ENCODE measurements at places on chromosomes 2 and 18.

DNA sequence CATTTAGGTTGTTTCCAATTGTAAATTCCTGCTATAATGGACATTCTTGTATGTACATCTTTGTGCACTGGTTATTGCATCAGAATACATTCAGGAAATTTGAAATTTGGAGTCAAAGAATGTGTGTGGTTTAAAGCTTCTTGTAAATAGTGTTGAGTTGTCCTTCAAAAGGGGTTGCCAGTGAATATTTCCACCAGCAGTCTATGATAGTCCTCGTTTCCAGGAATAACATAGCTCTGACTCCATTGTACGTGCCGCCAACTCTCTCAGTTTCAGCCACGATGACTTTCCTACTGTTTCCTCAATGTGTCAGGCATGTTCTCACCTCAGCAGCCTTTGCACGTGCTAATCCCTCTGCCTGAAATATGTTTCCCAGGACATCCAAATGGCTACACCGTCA lies 10.9 kb upstream of the HS6ST1 start:
- no peak for DNase-seq

DNA sequence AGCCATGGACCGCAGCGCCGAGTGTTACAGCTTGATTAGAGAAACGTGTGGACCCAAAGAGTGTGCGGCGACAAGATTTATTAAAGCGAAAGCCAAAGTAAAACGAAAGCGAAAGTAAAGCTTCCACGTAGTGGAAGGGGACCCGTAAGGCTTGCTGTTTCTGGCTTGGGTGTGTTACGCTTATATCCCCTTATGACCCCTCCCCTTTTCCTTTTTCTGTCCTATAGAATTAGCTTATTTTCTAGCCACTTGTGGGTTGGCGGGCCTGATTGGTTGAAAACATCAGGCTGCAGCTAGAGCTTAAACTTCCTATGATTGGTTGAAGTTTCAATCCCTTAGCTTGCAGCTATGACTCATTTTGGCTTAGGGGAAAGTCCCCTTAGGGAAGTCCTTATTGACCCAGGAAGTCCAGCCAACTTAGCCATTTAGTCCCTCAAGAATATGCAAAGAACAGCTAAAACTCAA lies 969.7 kb downstream of the DCDC2C start:
- DNase-seq = no peak

DNA sequence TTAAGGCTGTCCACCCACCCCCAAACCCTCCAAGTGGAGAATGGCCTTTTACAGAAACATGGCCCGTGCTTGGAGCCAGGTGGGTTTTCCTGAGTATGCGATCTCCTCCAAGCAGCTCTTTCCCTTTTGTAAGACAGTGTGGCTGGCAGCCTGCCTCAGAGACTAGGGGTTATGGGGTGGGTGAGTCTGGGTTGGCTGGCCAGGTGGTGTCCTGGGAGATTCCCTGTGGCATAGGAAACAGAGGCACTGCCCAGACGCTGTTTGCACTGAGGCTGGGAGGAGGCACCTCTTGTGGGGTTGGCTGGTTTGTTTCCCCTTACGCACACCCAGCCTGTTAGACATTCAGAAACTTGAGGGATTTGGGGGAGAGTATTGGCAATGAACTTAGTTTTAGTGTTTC lies 82.3 kb upstream of the MCFD2 start:
- DNase-seq = no peak

- no peak for DNase-seq
Measured at GRCh38 chr2:178412047-178412446, 38.9 kb downstream of the PRKRA start.

- DNase-seq = no peak
Measured at GRCh38 chr2:59532808-59533207, 1020.6 kb downstream of the BCL11A start.

DNA sequence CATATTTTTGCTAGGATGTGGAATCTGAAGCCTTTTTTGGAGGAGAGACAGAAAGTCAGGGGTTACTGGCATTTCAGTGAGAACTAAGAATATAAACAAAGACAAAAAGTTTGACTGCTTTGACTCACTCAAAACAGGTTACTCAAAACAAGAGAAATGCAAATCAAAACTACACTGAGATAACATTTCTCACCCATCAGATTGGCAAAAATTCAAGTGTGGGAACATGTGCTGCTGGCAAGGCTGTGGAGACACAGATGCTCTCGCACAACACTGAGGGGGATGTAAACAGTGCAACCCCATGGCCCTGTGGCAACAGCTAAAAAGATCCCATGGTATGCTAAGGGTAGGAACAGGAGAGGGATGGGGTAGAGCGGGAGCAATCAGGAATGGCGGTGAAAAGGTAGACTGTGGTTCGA lies 86.6 kb downstream of the DTNB start:
- no peak for DNase-seq

- DNase-seq = no peak
Measured at GRCh38 chr18:34592961-34593382, 117.1 kb upstream of the DTNA start.

DNA sequence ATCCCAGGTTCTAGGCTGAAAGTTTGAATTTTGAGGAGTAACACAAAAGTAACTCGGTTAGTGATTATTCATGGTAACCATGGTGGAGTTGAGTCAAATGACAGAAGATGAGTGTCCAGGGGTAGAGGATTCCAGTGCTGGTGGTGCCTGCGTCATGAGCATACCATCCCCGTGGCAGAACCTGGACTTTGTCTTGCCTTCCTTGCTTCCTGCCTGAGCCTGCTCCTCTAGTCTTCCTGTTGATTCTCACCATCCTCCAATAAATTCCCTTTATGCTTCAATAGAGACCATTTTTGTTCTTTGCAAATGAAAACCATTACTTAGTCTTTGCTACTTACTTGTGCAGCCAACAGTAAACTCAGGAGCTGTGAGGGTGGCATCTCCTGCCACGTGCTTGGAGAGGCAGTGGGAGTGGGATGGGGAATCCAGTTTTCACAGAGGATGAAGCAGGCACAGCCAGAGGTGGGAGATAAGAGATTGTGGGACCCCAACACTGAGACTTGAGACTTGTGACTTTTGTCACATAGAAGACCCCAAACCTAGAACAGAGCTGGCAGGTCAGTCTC lies 4.1 kb upstream of the YES1 start:
- DNase-seq = no peak

DNA sequence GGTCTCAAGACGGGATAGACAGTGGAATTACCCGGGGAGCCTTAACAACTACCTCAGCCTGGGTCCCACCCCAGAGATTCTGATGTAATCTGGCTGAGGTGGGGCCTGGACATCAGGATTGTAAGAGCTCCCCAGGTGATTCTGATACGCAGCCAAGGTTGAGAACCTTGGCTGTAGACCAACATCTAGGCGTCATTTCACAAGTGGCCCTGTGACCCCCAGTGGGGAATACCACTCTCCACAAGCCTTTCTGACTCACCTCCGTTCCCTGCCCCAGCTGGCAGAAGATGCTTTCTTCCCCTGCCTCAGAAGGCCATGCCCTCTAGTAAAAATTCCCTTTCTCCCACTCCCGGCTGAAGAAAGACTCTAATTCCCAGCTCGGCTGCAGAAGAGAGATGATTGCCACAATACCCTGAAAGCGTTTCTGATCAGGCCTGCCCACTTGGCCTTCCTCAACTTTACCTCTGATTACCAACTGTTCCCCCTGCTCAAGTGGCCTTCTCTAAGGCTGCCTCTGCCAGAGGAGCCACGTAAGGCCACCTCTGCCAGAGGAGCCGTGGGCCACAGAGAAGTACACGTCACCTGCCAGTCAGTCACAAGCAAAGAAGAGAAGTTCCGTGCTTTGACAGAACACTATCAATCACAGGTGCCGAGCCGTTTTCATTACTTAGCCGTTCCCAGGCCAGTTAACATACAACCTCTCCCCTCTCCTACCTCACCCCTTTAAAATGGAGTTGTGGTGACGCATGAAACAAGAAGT lies 116.8 kb upstream of the PKDCC start:
- peak; percentile 5 for DNase-seq

DNA sequence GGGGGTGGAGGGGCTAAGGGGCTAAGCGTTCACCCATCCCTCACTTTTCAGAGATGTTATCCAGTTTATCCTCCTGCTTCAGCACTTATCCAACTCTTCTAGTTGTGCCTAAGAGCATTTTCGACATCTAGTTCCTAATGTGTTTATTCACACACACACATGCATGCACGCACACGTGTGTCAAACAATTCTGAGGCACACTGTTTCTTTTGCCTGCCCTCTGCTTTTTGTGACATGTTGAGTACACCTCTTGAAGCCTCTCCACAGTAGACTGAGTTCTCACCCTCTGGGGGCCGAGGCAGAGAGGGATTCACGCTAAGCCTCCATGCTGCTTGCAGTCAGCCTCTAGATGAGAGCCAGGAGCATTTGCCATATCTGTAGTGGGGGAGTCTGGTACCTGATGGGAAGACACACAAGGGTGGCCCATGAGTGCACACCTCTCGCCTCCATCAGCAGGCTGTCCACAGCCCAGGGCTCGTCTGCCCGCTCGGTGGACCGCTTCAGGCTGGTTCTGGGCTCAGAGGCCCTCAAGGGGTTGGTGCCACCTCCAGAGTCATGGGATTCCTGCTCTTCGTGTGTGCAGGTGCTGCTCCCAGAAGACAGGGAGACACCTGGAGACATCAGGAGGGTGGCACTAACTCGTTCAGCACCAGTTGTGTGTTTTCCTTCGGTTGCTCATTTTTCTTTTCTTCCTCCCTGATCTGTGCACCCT lies 11.9 kb downstream of the TWIST2 start:
- DNase-seq = no peak

GRCh38 chr18:32418148-32418547 lies 52.5 kb downstream of the GAREM1 start:
- DNase-seq = no peak

GRCh38 chr2:191018048-191018447 lies 4.1 kb upstream of the STAT1 start:
- no peak for DNase-seq

- DNase-seq = no peak
Measured at GRCh38 chr2:236848501-236848900, 237.2 kb upstream of the COPS8 start.

GRCh38 chr2:19029655-19030054 lies 328.8 kb downstream of the OSR1 start:
- no peak for DNase-seq

DNA sequence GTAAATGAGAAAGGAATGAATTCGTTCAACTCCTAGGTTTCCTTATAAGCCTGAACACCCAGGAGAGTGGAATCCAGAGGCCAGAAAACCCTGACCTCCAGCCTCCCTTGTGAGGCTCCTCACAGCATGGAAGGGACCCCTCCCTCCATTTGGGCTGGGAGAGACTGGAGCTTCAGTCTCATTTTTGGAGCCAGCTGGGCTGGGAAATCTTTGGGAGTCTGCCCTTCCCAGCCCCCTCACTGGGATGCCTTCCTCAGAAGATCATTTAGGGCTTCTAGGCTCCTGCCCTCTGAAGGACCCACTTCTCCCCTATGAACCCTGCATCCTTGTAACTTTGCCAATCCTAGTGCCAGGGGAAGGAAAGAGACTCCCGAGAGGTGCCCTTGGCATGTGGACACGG lies 346.1 kb downstream of the CYP26B1 start:
- no peak for DNase-seq

DNA sequence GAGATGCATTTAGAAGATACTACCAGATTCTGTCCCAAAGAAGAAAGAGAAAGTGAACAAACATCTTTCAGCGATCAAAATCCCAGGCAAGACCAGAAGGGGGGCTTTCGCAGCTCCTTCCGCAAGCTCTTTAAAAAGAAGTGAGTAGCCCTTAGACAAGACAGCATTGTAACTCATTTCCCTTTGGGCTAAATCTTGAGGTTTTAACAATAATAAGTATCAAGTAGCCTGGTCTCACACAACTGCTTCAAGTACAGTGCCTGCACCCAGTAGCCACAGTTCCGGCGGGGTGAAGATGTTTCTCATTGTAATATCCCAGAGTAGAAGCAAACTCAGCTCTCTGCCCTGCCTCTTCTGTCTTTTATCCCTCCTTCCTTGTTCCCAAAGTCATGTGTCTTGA lies 76.3 kb downstream of the ARHGEF33 start:
- no peak for DNase-seq

DNA sequence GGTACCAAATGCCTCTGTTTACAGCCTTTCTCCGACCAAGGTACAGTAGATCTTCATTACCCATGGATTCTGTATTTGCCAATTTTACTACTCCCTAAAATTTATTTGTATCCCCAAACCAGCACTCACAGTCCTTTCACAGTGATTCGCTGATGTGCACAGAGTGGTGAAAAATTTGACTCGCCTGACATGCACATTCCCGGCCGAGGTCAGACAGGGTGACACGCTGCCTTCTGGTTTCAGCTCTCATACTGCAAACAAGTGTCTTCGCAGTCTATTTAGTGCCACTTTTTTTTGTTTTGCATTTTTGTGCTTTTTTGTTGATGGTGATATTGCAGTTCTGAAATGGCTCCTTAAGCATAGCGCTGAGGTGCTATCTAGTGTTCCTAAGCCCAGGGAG lies 71.0 kb downstream of the MAPK4 start:
- no peak for DNase-seq

DNA sequence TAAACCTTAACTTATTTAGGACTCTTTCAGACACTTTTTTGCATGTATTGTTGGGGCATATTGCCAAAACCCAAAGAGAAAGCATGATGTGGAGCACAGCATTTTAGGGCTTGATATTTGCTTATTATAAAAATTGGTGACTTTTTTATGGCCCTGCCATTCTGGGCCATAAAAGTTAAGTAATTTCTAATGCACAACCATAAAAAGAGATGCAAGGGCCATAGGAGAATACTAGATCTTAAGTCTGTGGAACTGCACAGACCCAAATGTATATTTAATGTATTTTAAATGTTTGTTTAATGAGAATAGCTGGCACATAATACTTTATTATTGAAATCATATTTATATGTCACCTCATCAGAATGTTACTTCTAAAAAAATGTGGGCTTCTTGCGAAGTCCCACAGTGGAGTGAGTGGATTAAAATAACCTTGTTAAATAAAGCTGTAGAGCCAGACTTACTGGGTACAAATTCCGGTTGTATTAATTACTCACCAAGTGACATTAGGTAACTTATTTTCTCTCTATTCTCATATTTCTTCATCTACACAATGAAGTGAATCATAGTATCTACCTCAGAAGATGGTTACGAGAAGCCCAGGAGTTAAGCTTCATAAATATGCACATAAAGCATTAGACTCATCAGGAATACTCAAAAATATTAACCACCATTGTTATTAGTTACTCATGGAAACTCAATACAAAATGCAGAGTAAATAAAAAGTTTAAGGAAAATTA lies 52.2 kb downstream of the HNMT start:
- no peak for DNase-seq

- DNase-seq = no peak
Measured at GRCh38 chr2:54204476-54204875, 51.6 kb downstream of the TSPYL6 start.

DNA sequence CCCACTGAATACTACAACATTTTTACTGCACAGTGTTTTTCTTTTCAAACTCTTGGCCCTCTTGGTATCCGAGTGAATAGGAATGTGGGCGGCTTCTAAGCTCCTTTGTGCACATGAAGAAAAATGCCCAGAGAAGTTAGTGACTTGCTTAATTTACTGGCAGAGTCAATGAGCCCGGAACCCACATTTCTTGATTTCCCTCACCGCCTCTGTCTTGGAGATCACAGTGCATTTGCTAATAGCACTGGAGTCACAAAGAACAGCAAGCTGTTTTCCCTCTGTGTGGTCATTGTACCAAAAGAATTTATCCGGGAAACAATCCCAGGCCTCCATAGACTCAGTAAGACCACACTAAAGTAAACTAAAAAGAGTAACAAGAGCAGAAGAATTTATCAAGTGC lies 18.9 kb downstream of the STON1 start:
- DNase-seq = no peak
